ENCODE measurements at places on chromosomes 3 and 15.

DNA sequence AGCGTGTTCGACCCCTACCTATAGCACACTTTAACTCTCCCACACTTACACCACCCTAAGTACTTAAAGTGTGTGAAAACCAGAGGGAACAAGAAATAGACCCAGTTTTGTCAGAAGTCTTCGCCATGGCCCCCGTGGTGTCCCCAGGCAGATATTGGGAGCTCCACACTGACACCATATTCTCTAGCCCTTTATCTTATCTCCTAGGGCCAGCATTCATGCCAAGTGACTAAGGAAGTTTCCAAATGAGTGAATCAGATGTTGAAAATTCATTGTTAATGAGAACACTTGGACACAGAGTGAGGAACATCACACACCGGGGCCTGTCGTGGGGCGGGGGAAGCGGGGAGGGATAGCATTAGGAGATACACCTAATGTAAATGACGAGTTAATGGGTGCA is 31.8 kb downstream of the P3H2 start:
- DNase-seq = no peak

- DNase-seq = no peak
These were observed 304.6 kb upstream of the UBE2E2 start for GRCh38 chr3:22898558-22898957.

- DNase-seq = no peak
These were observed 120.8 kb downstream of the GMPS start for GRCh38 chr3:155991212-155991611.

- DNase-seq = peak; percentile 77
These were observed 32.7 kb downstream of the IQSEC1 start for GRCh38 chr3:13040361-13041074.

DNA sequence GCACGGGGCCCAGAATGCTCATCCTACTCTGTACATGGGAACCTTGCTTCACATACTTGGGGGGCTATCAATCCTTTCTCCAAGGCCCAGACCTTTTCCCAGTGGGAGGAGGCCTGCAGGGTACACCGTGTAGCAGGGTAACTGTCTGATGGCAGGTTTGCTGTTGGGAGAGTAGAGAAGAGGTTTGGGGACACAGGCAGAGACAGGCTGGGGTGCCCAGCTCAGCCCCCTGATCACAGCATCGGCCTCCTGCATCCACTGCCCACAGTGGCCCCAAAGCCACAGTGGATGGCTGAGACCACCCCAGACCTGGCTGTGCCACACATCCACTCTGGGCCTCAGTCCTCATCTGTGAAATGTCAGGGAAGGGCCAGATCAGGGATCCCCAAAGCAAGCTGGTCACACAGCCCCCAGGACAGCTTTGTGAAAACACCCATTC is 5.6 kb downstream of the CHRNA3 start:
- no peak for DNase-seq

DNA sequence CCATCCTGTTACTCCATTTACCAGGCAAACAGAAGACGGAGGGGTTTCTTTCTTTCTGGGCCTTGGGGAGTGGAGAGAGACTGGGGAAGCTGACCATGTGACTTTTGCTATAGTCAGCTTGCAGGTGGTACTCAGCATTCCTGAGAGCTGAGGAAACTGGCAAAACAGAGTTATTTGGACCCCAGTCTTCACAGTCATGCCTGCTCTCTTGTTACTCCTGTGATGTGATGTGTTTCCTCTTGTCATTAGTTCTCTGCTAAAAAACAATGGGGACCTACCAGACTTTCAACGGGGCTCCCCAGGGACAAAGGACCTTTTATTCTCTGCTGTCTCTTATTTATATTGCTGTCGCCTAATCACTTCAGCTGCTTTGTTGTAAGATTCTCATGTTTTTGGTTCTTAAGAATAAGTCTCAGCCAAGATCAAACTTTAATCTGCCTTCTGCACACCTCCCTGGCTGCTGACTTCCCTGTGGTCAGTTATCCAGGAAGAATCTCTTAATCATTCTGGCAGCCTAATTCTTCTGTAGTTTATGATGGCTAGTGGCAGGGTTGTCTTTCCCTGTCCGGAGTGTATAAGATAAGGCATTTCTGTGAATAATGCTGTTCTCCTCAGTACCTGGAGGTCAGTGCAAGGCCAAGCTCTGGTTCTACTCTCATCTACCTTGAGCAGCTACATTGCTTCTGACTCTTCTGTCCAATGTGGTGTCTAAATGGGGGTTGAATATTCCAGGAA is 8.8 kb downstream of the STARD9 start:
- DNase-seq = no peak

GRCh38 chr15:60396100-60396499 is 1.7 kb downstream of the ANXA2 start:
- DNase-seq = peak; percentile 18
